CD4-positive, alpha-beta T cell treated with Interleukin-10 for 1 hour (primary cell): ENCODE measurements at places on chromosomes 2 and 18.

- no peak for DNase-seq
These were observed 368.0 kb downstream of the PARD3B start for GRCh38 chr2:204913312-204913711.

DNA sequence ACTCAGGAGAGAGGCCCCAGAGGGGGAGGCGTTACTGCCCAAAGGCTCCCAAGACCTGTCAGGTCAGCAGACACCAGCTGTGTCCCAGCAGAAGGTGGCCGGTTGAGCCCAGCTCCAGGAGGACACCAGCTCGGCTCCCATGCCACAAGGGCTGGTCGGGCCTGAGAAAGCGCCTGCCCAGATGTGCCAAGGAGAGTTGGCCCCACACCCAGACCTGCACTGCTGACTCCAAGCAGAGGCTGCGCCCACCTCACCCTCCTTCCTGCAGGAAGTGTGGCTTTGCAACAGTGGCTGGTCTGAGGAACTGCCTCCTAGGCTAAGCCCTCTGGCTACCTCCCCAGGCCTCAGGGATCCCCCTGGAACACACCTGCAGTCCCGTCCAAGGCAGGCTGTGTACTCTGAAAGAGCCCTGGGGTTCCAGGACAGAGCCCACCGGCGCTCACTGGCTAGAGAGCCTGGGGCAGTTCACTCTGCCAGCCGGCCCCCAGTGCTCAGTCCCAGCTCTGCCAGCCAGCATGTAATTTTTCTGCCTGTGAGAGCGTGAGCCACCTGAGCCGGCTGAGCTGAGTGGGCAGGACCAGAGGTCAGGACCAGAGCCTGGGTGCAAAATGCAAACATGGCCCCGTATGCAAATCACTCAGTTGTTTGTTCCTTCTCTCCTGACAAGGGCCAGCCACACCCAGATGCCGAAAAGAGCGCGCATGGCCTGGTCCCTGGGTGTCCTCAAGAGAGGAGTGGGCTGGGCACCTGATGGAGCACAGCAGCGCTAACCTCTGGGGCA lies 36.9 kb upstream of the PTMA start:
- DNase-seq: no peak

DNA sequence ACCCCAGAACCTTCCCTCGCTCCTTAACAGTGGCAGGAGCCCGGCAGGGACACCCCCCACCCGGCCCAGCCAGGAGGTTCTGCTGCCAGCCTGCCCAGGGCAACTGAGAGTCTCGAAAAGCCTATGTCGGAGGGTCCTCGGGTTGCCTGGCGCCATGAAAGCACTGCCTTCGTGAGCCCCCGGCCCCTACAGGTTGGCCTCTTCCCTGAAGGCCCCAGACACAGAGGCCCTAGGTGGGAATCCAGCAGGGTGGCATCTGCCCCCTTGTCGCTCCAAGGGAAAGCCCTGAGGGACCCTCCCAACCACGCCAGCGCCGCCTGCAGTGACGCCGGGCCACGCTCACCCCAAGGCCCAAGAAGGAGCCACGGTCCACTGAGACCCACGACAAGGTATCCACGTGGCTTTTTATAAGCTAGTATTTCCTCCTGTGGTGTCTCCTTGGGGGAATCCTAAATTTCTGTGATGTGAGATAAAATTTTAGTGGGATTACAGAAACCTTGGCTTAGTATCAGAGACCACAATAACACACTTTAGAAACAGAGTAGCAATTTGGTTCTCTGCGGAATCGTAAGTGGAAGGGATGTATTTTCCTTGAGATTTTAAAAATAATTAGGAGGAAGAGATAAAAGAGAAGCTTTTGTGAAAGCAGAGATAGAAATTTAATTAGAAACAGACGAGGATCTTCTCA lies 138.9 kb downstream of the HDAC4 start:
- no peak for DNase-seq

DNA sequence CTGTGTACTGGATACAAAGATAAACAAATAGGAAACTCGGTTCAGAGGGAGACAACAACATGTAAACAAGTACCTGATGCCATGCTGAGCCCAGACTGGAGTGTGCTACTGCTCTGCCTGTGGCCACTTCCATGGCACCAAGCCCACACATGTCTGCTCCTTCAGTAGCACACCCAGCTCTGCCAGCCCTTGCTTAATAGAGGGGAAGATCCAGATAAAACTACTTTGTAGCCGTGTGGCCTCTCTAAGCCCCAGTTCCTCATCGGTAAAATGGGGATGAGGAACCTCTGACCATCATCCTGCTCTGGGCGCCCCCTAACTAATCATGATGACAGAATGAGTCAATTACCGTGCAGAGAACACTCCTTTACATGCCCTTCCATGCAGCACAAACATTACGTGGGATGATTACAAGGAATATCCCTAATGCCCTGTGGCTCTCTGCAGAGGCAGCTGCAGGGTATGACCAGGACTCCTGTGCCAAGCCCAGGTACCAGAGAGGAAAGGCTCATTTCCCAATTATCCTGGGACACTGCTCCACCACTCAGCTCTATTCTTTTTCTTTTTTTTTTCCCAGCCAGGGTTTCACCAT lies 34.9 kb downstream of the DNMT3A start:
- no peak for DNase-seq

DNA sequence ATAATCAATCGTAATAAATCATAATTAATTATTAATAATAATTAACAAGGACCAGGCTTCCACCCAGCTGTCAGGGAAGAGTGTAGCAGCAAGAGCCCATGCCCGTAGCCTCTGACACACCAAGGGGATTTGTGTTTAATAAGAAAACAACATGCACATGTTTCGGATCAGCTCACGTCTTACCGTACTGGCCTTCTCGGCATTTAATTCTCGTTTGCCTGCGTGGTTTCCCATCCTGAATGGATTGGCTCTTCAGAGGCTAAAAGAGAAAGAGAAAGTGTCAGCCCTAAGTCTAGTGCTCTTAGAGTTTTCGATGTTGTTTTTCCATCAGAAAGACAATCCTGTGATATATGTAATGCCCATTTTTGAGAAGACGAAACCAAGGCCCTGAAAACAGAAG lies 27.6 kb downstream of the MBP start:
- DNase-seq: peak; percentile 50

- DNase-seq: no peak
These were observed 361.1 kb upstream of the NRP2 start for GRCh38 chr2:205321231-205321630.

GRCh38 chr2:154978710-154979109 lies 280.2 kb downstream of the KCNJ3 start:
- no peak for DNase-seq

GRCh38 chr2:20300656-20301055 lies 50.0 kb downstream of the PUM2 start:
- no peak for DNase-seq

- no peak for DNase-seq
These were observed 70.1 kb downstream of the TSHZ1 start for GRCh38 chr18:75280427-75281280.

- DNase-seq: no peak
These were observed 768.3 kb upstream of the CDH7 start for GRCh38 chr18:64982414-64983055.

DNA sequence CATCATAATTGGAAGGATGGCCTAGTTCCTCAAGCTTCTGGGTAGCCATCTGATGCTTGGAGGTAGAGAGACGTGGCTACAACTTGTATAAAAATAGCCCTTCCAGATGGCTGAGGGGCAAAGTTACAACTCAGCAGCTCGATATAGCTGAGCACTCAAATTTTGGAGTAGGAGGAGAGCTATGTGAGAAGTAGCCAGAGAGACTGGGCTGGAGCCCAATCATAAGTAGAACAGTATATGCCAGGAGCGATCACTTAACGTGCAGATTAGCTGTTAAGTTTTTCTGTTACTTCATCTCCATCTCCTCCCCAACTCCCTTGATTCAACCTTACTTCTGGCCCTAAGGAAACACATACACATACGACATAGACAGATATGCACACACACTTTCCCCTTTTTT lies 28.8 kb downstream of the CNRIP1 start:
- no peak for DNase-seq

DNA sequence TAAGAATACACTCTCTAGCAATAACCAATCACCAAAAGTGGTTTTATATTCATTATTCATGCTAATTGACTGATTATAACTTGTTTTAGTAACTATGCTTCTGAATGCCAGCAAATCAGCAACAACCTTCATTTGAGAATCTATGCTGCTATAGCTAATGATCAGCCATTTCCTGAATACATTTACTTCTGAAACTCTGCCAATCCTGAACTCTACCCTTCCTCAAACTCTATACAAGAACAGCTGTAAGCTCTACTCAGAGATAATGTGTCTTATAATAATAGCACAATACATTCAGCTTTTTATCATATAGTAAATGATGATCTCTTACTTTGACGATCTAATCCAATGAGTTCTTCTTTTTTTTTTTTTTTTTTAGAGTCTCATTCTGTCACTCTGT lies 85.7 kb upstream of the EPAS1 start:
- DNase-seq: no peak

- DNase-seq: no peak
These were observed 150.7 kb upstream of the SLC14A2 start for GRCh38 chr18:45464619-45465018.

- DNase-seq: peak; percentile 43
These were observed 1.5 kb upstream of the PELI1 start for GRCh38 chr2:64145714-64146113.

- DNase-seq: no peak
These were observed 272.9 kb downstream of the IRS1 start for GRCh38 chr2:226526716-226527115.

DNA sequence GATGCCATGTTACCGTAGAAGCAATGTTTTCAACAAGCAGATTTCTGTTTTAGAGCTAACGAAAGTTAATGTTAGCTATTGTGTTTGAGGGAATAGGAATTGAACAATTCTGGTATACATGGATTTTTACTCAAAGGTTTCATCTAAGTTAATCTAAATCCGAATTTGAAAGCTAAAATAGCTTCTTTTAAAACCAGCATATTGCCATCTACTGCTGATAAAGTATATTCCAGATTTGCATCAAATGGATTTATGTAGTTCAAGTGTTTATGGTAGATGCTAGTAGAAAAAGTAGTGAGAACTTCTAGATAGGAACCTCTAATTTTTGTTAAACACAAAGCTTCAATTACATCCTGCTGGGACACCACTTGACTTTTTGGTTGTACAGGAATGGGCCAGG lies 1569.5 kb upstream of the NXPH2 start:
- no peak for DNase-seq

GRCh38 chr2:174641168-174641567 lies 43.6 kb upstream of the WIPF1 start:
- DNase-seq: no peak

- no peak for DNase-seq
These were observed 26.3 kb downstream of the CTLA4 start for GRCh38 chr2:203893840-203894239.

GRCh38 chr2:45867349-45867748 lies 215.9 kb downstream of the PRKCE start:
- no peak for DNase-seq

GRCh38 chr2:143336719-143337210 lies 207.5 kb downstream of the ARHGAP15 start:
- DNase-seq: no peak

DNA sequence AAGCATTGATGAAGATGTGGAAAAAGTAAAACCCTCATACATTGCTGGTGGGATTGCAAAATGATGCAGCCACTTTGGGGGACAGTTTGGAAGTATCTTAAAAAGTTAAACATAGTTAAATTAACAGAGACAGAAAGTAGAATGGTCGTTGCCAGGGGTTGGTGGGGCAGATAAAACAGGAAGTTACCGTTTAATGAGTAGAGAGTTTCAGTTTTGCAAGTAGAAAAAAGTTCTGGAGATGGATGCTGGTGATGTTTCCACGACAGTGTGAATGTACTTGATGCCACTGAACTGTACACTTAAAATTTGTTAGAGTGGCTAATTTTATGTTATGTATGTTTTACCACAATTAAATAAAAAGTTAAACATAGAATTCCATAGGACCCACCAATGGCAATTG lies 44.5 kb upstream of the EGR4 start:
- no peak for DNase-seq
